ENCODE measurements at places on chromosomes 4 and X.

- DNase-seq, result no peak
Observed at GRCh38 chr4:46081674-46082073, 42.2 kb downstream of the GABRG1 start.

GRCh38 chrX:38839944-38840343 lies 38.7 kb downstream of the MID1IP1 start:
- no peak for DNase-seq

DNA sequence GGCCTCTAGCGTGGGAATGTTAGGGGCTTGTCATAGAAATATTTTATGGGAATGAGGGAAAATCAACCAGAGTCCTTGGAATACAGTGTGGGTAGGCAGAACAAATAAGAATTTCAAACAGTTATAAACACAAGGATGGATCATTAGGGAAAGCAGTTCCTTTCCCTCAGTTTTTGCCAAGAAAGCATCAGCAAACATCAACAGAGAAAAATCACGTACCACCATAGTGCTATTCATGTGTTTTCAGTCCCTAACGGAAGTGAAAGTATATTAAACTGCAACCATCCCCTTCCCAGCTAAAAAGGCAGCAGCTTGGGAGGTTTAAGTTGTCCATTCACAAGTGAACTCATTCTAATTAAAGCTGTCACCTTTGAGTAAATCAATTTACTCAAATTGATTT lies 334.4 kb upstream of the PCDH18 start:
- no peak for DNase-seq

- no peak for DNase-seq
Observed at GRCh38 chrX:24014388-24015018, 12.5 kb downstream of the KLHL15 start.

DNA sequence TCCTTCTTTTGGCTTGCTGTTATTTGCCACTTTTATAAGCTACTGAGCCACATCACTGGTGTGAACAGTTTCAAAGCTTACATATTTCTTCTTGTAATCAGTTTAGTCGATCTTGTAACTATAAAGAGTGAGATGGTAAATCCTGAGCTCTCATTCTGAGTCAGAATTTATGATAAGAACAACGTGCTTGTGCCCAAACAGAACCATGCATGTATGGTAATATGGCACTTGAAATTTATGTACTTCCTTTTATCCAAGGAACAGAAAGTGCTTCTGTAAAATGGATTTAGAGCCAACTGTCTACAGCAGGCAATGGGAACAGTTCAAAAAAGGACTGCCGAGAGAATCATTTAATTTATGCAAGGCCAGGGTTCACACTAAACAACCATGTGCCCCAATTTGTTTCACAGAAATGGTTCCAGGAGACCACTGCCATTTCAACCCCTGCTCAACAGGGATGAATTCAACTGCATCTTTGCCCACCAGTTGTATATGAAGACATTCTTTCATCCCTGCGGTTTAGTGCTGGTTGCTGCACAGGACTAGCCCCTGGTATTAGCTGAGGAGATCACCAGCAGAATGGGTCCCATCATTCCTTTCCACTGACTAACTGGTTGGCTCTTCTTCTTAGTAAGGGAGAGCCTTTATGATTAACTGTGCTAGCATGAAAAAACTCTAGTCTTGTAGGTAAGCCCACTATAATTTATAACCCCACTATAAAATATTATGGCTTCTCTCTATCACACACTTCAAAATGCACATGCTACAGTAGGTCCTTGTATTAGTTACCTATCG lies 162.9 kb upstream of the PGRMC2 start:
- DNase-seq, result no peak

DNA sequence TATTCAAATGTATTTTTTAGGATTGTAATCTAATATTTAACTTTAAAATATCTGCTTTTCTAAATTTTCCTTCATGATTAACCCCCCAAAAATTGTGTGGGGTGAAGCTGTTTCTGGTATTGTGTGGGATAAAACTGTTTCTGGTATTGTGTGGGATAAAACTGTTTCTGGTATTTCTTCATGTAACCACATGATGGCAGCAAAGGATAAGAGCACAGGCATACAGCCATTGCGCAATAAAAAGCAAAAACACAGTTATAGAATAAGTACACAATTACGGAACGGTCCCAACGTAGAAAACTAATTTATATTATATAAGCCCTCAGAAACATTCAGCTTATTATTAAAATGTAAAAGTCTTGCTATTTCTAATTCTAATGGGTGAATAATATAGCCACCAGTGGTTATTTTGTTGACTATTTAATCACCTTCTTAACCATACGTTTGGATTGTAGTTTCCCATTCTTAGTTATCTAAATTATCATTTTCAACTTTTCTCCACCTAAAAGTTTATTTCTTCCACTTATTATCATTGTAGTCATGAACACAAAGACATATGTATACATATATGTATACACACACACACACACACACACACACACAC lies 333.9 kb upstream of the FSTL5 start:
- DNase-seq, result no peak

- DNase-seq, result no peak
Observed at GRCh38 chrX:120617996-120618630, 11.7 kb downstream of the C1GALT1C1 start.

GRCh38 chr4:146647615-146648460 lies 9.1 kb downstream of the POU4F2 start:
- DNase-seq, result no peak

GRCh38 chr4:127203562-127204200 lies 429.1 kb upstream of the INTU start:
- DNase-seq, result no peak

DNA sequence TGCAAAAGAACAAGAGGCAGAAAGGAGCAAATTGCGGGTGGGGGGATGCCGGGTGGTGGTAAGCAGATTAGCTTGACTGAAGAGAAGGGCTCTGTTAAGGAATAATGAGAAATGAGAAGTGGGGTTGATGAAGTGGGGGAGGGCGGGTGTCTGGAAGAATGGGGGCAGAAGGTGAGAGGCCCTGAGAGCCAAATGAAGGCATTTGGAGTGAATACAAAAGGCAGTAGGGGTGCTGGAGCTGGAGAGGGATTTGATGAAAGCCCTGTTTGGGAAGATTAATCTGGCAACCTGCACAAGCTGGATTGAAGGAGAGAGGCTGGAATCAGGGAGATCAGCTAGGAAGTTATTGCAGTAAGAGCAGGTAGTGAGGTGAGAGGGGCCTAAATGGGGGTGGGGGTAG lies 82.1 kb downstream of the GUCY2F start:
- no peak for DNase-seq

DNA sequence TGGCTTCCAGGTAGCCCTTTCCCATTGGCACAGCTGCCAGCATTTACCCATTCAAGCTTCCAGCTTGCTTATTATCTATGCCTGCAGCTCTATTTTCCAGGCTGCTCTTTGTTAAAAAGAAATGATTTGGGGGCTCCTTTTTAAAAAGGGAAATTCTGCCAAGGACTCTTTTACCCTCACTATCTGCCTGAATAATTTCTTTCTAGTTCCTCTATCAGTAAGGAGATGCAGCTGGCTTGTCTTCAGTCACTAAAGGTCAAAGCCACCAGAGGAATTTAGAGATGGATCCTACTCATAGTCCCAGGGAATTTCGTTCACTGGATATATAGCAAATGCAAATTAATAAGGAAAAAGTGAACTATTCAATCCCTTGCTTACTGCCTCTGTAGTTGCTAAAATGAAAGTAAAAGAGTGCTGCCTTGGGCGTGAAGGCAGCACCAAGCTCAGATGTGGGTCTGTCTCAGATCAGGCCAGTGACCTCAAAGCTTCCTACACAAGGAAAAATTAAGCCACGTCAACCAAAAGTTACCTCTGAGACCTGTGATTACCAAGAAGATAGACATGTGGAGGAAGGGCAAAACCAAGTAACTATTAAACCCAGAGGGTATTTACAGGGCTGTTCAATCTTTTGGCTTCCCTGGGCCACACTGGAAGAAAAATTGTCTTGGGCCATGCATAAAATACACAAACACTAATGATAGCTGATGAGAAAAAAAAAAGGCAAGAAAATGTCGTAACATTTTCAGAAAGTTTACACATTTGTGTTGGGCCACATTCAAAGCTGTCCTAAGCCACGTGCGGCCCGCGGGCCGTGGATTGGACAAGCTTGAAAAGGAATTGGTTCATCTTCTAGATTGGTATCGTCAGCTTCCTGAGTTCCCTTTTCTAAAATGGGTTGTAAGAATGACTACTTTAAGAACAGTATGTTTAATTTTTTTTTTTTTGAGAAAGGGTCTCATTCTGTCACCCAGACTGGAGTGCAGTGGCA lies 5.3 kb downstream of the ARSF start:
- no peak for DNase-seq

- DNase-seq, result no peak
Observed at GRCh38 chr4:168662297-168662984, 165.6 kb downstream of the PALLD start.

DNA sequence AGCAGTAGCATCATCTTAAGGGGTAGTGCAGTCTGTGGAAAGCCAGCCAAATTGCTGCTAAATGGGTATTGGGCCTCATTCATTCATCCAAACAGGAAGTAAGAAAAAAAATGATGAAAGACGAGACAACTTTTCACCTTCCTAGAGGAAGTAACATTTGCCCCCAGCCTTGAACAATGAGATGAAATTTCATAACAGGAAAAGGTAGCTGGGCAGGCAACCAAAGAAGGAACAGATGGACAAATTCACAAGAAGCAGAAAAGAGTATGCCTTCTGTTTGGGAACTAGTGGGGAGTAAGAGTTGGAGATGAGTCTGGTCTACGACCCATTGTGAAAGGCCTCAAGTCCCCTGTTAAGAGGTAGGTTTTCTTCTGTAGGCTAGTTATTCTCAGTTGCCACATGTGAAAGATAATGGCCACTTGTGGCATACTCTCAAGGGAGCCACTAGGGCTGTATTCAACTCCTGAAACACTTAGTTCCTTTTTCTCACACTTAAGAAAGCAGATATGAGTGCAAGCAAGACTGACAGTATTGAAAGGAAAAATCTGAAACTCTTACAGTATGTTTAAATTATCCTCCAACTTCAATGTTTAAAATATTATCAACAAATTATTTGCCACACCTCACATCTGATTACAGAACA lies 190.4 kb downstream of the AR start:
- DNase-seq, result no peak

GRCh38 chrX:105894721-105895120 lies 72.4 kb downstream of the NRK start:
- DNase-seq, result no peak

GRCh38 chr4:4456351-4456750 lies 69.4 kb downstream of the NSG1 start:
- DNase-seq, result no peak

DNA sequence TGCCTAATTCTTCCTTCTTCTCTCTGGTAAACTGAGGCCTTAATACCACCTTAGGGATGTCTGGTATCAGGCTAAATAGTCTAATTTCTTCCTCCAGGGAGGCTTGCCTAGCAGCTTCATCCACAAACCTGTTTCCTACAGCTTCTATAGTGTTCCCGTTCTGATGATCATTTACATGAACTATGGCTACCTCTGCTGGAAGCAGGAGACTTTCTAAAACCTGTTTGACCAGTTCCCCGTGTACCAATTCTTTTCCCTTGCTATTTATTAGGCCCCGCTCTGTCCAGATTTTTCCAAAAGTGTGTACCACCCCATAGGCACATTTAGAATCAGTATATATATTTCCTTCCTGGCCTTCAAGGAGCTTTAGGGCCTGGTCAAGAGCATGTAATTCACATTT lies 5.8 kb upstream of the USP38 start:
- no peak for DNase-seq

DNA sequence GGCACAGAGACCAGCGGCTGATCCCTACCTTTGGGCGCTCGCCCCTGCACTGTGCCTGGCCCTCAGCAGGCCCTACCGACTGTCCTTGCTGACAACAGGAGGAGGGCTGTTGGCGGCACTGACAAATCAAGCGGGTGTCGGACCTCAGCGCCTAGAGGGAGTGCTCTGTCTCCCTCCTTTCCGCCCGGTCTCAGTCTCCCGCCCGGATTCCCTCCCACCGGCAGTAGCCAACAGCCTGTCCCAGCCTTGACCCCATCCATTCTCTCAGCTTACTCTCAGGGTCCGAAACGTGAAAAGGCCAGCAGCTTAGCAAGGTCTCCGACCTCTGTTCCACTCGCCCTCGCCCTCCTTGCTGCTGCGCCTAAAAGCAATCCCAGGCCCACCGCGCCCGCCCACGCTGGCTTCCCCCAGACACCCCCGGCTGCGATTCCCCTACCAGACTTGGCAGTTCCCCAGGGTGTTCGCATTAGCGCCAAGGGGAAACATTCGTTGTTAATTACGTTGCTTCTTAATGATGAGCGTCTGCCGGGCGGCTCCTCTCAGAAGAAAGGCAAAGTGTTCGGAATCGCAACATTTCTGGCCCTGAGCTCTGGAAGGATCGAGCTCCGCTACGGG lies 96.2 kb downstream of the SOWAHB start:
- no peak for DNase-seq

- no peak for DNase-seq
Observed at GRCh38 chrX:152989292-152989658, 4.6 kb downstream of the PNMA5 start.

DNA sequence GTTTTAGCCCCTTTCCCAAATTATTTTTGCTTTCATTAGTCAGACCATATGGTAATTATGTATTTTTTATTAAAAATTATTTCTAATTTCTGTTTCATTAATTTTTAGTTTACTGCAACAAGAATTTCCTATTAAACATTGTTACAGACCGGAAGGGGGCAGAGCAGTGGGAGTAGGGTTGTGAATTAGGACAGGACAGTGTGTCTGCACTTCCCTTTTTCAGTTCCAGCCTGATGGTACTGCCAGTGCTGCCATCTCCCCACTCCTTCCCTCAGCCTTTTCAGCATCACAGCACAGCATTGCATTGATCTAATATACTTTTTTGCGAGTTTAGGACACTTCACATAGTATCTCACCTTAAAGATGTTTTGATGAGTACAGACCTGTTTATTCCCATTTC lies 76.5 kb downstream of the STIM2 start:
- no peak for DNase-seq

DNA sequence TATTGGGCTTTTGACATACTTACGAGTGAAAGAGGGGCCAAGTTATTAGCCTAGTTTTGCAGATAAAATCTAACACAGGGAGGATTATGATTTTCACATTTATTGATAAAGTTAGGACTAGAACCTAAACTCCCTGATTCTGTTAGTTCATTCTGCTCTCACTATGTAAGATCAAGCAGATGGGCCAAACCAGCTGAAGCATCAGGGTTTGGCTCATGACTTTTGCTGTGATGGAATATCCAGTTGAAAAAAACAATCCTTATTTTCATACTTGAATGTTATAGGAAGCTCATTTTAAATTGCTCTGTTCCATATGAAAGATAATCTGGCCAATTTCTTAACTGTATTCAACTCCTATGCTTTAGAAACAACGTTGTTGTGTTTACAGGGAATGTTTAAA lies 21.2 kb downstream of the SPRY1 start:
- DNase-seq, result no peak

GRCh38 chrX:145464650-145465049 lies 217.3 kb downstream of the SPANXN1 start:
- DNase-seq, result no peak
